ENCODE measurements at places on chromosomes 7 and 10.

DNA sequence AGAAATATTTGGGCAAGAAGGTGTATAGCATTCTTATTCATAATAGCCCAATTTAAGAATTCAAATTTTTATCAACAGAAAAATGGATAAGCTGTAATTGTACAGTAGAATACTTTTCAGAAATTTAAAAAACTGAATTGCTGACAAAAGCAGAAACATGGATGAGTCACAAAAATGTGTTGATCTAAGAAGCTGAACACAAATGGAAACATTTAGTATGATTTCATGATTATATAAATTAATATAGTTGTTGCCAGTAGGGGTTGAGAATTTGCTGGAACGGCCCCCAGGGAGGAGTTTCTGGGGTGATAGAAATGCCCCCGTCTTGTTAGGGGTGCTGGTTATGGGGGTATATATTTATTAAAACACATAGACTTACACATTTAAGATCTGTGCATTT is 179.1 kb downstream of the KLF6 start:
- no peak for DNase-seq

DNA sequence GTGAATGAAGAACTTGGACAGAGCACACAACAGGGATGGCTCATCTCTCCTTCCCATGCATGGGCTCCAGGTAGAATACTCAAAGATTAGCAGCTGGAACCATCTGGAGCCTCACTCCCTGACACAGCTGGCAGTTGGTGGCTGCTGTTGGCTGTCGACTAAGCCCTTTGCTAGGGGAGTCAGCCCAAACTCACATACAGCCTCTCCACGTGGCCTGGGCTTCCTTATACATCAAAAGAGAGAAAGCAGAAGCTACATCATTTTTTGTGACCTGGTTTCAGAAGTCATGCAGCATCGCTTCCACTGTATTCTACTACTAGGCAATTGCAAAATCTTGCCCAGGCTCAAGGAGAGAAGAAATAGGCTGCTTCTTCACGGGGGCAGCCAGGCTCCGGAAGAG is 24.4 kb downstream of the ASNS start:
- no peak for DNase-seq

DNA sequence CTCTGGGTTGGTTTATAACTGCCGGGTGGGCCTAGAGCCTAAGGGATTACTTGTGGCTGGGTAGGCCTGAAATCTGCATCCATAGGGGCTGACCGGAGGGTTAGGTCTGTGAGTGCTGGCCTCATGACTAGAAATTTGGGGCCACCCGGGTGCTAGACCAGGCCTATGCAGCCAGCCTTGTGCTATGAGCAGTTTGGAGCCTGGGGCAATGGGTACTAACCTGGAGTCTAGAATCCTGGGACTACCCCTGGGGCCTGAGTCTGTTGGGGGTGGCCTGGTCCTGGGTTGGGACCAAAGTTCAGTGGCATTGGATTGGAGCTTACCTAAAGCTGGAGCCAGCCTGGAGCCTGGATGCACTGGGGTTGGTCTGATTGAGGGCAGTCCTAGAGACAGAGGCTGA is 995.2 kb downstream of the ANKRD7 start:
- DNase-seq, result no peak

GRCh38 chr7:117731455-117731854 is 141.8 kb downstream of the CTTNBP2 start:
- peak; percentile 11 for DNase-seq

DNA sequence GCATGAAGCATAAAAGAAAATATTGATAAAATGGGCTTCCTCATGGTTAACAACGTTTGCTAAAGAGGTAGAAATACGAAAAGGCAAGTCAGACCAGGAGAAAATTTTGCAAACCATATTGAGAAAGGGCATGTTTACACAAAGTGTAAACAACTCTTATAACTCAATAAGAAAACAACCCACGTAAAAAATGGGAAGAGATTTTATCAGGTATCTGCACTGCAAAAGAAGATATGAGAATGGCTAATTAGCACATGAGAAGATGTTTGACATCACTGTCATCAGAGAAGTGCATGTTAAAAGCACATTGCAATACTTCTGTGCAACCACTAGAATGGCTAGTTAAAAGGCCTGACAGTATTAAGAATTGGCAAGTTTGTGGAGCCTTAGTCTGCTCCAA is 99.5 kb downstream of the VPS50 start:
- DNase-seq, result no peak

DNA sequence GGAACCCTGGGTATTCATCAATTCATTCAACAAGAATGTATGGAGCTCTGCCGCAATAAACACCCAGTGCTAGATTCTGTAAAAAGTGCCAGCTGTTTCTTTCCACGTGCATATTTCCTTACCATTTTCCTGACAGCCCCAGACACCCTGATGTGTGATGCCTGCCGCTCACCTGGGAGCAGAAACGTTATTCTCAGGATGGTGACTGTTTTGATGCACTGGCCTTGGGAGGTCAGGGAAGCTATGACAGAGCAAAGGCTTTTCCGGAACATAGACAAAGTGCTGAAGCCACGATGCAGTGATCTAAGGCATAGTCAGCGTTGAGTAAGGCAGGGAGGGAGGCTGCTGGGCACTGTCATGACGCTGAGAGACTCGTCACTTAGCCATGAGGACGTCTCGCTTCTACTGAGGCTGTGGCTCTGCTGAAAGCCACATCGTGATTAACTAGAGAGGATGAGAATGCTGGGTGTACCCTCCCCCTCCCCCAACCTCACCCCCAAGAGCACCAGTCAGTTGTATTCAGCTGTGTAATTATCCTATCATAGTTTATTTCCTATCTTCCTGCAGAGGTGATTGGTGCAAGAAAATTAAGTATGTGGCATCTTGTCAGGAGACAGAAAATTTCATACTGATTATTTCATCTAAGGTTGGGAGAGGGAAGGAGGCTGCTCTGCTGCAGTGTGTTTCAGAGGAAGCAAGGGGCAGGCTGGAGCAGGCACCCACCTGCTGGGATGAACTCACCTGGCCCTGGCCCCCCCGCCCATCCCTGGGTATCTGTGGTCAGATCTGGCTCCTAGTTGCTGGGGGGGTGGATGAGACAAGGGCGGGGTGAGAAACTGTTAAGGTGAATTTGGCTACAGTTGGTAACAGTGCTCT is 48.8 kb upstream of the SMNDC1 start:
- DNase-seq, result peak; percentile 90

GRCh38 chr7:94384315-94384714 is 10.4 kb upstream of the COL1A2 start:
- no peak for DNase-seq

DNA sequence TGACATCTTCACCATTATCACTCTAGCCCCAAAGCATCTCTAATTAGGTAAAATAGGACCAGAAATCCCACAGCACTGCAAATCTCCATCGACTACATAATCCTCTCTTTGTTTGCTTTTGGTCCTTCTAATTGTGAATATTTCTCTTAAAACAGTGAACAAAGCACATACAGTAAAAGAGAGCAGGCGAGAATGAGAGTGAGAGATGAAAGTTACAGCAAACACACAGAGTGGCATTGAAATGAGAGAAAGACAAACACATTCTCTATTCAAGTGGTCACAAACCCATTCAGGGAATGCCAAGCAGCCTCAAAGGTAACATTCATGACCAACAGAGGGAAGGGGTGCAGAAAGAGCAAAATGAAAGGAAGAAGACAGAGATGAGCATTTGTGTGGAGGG is 109.8 kb upstream of the PTN start:
- no peak for DNase-seq

- DNase-seq, result no peak
Observed at GRCh38 chr7:94301024-94301586, 93.6 kb upstream of the COL1A2 start.

DNA sequence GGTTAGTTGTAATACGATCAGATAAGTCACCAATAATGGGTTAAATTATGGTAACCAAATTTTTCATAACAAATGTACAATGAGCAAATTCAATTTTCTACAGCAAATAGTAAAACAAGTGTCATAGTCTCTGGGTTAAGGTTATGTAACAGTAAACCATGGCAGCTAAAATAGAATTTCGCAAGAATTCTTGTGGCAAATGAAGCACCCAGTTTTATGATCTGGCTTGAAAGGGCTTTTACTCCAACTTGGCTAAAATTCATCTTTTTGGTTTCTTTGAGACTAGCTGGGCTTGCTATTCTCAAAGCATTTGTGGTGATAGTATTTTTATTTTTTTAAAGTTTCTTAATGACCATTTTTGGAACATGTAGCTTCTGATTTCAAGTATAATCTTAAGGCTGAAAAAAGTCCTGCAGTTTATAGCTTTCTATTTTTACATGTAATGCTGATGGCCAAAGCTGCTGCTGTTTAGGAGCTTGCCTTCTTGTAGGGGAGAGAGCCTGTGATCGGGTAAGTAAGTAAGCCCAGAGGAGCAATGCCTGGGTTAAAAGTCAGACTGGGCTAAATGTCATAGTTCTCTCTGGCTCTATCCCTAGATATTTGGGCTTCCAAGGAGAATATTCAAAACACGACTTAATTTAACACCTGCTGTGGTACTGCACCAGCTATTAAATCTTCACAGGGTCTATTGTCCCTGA is 55.5 kb upstream of the SYPL1 start:
- no peak for DNase-seq

- no peak for DNase-seq
Observed at GRCh38 chr7:1452205-1452604, 7.1 kb downstream of the MICALL2 start.

All from stimulated activated CD4-positive, alpha-beta T cell treated with anti-CD3 and anti-CD28 coated beads, Interleukin-1b, Interleukin-23, amount 100 ng/mL, for 48 hours (primary cell).